ENCODE measurements at places on chromosomes 16 and 17. TPM values are rescaled to one million over a fixed set of nuclear protein-coding genes. Genes with fewer than 3 reads are reported as not detected.

- DNase-seq: no peak
These were observed 2.3 kb upstream of the MYO1C start for GRCh38 chr17:1494736-1495253.

DNA sequence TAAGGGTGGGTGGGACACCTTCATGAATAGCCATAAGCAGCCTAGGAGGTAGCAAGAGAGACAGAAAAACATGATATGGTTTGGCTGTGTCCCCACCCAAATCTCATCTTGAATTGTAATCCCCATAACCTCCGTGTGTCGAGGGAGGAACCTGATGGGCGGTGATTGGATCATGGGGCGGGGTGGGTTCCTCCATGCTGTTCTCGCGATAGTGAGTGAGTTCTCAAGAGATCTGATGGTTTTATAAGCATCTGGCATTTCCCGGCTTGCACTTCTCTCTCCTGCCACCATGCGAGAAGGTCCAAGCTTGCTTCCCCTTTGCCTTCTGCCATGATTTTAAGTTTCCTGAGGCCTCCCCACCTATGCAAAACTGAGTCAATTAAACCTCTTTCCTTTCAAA is 259.1 kb upstream of the ERCC4 start:
- DNase-seq: no peak

DNA sequence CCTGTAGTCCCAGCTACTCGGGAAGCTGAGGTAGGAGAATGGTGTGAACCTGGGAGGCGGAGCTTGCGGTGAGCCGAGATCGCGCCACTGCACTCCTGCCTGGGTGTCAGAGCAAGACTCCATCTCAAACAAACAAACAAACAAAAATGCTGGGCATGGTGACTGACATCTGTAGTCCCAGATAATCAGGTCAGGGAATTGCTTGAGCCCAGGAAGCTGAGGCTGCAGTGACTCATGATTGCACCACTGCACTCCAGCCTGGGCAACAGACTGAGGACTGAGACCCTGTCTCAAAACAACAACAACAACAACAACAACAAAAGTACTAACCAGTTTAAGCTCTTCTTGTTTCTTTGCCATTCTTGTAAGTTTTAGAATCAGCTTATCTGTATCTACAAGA is 383.0 kb upstream of the PMFBP1 start:
- DNase-seq: no peak

The TBC1D3E gene
- not detected for total RNA-seq

The SP6 gene
- 0.48 TPM for total RNA-seq

GRCh38 chr17:2724784-2725164 is 13.2 kb upstream of the CLUH start:
- DNase-seq: no peak

Data from glomerular endothelial cell (primary cell).